ENCODE measurements at places on chromosomes 11 and 22. TPM values are rescaled to one million over a fixed set of nuclear protein-coding genes. Genes with fewer than 3 reads are reported as not detected.

Gene PANX1
- 20.3 TPM for total RNA-seq

- H3K4me3 ChIP-seq = no peak overlapping the region
- H3K4me1 ChIP-seq = no peaks in the 10 kb centered on the region
- no peak overlapping the region for H3K27ac ChIP-seq
Observed at GRCh38 chr11:110471371-110471770, 41.6 kb downstream of the FDX1 start.

- H3K36me3 ChIP-seq = no peaks in the 10 kb centered on the region
- H3K27me3 ChIP-seq = no peaks in the 10 kb centered on the region
- no peak overlapping the region for H3K4me3 ChIP-seq
- H3K4me1 ChIP-seq = no peaks in the 10 kb centered on the region
- no peak overlapping the region for H3K27ac ChIP-seq
- DNase-seq = no peak
Observed at GRCh38 chr11:45252134-45252856, 33.8 kb downstream of the SYT13 start.

GRCh38 chr11:129225190-129225589, 33.1 kb upstream of the ARHGAP32 start:
- H3K27ac ChIP-seq = no peak overlapping the region
- no peak overlapping the region for H3K4me3 ChIP-seq

DNA sequence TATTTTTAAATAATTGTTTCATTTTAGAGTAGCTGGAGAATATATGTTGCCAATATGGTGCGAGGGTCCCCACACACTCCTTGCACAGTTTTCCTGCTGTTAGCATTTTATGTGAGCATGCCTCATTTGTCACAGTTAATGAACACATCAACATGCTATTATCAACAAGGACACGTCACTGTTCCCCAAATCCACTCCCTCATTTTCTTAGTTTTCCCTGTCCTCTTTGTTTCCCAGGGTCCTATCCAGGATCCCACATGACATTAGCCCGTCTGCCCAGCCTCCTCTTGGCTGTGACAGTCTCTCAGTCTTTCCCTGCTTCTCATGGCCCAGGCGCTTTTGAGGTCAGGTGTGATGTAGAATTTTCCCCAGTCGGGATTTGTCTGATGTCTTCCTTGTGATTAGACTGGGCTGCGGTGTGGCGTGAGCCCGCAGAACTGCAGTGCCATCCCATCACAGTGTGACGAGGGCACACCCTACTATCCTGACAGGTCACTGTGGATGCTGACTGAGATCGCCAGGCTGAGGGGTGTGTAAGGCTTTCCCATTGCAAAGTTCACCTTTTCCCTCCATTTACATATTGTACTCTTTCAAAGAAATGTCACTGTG, 450.6 kb upstream of the B3GAT1 start:
- H3K27me3 ChIP-seq = no peaks in the 10 kb centered on the region
- H3K4me1 ChIP-seq = no peaks in the 10 kb centered on the region
- H3K27ac ChIP-seq = no peak overlapping the region
- DNase-seq = no peak
- no peaks in the 10 kb centered on the region for H3K36me3 ChIP-seq

All from breast epithelium (tissue), 4 donors.